ENCODE measurements at places on chromosomes 7 and 10. TPM values are rescaled to one million over a fixed set of nuclear protein-coding genes. Genes with fewer than 3 reads are reported as not detected.

PHYHIPL gene
- 0.08 TPM for total RNA-seq

- DNase-seq = no peak
Measured at GRCh38 chr10:129774736-129775401, 189.2 kb downstream of the EBF3 start.

GRCh38 chr7:54360075-54360840 is 181.9 kb upstream of the VSTM2A start:
- no peak for DNase-seq

FAM170B gene
- total RNA-seq = not detected

DNA sequence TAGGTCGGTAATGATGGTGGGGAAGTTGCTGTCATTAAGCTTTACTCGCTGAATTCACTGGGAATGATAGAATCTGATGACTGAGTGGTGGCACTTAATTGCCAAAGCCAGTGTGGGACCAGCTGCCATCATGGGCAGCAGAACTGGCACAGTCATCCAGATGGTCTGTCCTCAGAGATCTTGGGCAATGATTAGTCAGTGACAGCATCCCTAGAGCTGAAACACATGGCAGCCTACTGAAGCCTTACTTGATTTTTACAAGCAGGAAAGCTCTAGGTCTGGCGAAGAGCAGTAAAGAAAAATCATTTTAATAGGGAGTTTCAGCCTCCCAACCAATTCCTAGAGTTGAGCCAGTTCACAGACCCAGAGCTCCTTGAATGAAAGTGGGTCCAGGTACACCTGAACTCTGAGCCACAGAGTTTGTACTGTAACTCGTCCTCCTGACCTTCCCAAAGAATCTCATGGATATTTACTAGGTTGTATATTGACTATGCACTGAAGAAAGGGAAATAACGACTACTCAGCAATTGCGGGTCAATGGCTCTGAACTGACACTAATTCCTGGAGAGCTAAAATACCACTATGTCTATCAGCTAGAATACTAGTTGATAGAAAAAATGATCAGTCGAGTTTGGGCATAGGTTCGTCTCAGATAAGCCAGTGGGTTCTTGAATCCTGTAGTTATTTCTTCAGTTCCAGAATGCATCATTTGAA is 4.4 kb upstream of the ASB13 start:
- no peak for DNase-seq

GRCh38 chr7:140927351-140927750 is 2.6 kb upstream of the BRAF start:
- DNase-seq = no peak

All from psoas muscle (tissue), 8 donors.